ENCODE measurements at places on chromosomes 2 and 18.

DNA sequence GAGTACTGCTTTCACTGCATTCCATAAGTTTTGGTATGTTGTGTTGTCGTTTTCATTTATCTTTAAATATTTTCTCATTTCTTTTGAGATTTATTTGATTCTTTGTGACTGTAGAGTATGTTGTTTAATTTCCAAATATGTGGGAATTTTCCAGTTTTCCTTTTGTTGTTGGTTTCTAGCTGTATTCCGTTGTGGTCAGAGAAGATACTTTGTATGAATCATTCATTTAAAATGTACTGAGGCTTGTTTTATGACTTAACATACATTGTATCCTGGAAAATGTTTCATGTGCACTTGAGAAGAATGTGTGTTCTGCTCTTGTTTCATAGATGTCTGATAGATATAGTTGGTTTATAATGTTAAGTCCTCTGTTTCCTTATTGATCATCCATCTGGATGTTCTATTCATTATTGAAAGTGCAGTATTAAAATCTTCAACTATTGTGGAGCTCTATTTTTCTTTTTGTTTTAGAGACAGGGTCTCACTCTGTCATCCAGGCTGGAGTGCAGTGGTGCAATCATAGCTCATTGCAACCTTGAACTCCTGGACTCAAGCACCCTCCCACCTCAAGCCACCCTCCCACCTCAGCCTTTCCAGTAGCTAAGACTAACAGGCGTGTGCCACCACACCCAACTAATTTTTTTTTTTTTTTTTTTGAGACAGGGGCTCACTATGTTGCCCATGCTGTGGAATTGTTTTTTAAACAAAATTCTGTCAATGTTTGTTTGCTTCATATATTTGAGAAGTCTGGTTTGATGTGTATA, 96.8 kb downstream of the TAF4B start:
- DNase-seq: no peak

- DNase-seq: no peak
Observed at GRCh38 chr18:9474108-9474982, 968 bp upstream of the RALBP1 start.

DNA sequence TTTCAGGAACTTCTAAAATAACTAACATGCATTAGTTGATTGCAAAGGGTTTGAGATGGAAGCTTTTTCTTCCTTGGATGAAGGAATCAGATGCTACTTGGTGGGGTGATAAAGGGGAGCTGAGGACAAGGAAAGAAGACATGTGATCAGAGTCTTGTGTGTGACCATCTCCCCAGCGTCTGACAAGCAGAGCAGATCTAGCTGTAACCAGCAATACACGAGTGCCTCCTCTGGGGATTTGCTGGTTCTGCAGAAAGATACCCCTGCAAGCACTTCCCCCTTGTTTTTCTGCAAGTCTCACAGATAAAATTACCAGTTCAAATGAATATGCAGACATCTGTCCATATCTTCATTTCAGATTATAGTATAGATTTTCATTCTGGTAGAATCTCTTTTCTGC, 2.7 kb downstream of the CDH7 start:
- peak; percentile 5 for DNase-seq

DNA sequence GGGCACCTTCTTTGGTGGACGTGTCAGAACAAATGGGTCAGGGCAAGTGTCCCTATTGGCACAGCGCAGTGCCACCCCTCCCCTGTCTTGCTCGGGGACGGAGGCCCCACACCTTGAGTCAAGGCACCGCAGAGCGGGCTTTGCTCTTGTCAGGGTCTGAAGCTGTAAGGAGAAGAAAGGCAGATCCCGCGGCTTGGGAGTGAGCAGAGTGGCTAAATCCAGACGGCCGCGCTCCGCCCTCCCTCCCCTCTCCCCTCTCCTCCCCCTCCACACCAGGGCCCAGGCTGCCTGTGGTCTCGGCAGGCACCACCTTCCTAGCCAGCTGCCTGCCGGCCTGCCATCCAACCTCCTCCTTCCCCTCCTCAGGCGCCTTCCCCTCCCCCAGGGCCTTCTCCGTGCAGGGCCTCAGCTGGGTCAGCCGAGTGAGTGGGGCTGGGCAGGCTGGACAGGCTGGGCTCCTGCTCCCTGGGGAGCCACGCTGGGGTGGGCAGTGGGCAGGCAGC, 25.8 kb downstream of the SPEG start:
- peak; percentile 78 for DNase-seq

DNA sequence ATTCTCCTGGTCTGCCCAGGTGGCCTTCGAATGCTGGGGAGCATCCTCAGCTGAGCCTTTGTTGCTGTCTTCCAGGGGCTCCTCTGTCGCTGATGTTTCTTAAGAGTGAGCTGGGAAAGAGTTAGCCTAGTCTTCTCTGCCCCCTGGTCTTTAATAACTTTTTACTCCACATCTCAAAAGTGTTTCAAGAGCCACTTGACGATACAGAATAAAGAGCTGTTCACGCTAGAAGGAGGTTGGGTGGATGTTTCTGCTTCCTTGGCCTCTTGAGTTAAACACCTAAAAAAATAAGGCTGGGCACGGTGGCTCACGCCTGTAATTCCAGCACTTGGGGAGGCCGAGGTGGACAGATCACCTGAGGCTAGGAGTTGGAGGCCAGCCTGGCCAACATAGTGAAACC, 2.8 kb upstream of the BUB1 start:
- no peak for DNase-seq

DNA sequence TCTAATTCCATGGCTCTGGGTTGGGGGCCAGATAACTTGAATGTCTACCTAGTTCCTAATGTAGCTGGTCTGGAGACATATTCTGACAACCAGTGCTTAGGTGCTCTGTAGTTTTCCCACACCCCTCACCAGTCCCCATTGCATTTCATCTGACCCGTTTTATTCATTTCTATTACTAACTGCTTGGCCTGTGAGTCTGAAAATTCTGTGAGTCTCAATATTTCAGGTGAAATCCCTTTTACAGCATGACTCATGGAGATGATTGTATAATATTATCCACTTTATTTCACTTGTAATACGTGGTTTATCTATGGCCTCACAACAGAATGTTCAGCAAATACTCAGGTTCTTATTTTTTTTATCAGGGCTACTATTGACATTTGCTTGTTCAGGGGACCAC, 103.7 kb upstream of the UGP2 start:
- no peak for DNase-seq

DNA sequence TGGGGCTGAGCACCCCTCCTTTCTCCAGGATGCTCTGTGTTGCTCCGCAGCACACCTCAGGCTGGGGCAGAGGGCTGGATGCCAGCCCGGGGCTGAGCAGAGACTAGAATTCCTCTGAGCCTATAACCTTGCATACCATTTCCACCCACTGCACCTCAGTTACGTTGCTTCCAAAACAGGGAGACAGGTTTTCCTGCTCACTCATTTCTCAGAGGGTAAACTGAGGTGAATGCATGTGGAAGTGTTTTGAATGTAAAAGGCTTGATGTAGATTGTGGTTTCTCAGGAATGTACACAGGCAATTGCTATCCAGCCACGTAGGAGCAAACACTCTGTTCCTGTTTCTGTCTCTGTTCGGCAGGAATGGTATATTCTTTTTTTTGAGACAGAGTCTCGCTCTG, 45.3 kb downstream of the EDAR start:
- DNase-seq: no peak

DNA sequence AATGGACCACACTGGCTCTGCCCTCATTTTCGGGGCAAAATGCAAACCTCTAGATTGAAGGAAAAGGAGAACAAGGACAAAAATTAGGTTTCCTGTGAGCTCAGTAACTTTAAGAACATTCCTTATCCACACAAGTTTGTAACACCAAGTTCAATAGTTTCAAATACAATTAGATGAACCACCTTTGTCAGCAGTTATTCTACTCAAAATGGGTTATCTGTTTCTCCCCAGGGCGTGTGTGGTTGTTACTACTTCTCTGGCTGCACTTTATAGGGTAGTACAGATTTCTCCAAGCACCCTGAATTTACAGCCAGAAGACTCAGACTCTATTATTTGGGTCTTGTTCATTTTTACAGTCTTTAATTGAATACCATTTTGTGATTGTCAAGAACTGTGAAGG, 45.0 kb upstream of the TANK start:
- DNase-seq: no peak

DNA sequence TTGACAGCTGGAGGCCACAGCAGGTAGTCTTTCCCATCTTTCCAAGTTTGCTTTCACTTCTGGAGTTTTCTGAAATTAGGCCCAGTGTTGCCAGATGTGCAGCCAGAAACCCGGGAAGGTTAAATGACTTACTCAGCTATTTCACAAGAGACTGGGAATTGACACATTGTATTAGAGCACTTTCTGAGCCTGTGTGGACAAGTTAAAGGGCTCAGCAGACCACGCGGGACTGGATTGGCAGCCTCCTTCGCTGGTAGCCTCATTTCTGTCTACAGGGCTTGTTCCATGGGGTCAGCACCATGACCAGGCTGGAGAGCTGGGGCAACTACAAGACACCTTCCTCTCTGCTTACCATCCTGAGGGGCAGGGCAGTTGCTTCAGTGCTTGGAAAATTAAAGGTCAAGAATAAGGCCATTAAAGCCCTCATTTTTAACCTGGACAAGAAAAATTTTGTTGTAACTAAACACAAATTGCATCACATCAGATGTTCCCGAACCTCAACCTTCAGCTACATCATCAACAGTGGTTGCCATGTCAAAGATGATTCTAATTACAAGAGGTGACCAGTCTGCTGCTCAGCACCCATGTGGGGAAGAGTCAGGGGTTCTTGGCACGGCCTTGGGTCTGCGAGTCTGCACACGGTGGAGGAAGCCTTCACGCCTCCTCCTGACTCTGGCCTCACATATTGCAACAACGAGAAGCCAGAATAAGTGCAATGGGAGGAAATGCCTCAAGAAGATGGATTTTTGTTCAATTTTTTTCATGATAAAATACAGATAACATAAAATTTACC, 279.5 kb upstream of the RAB6C start:
- DNase-seq: no peak

DNA sequence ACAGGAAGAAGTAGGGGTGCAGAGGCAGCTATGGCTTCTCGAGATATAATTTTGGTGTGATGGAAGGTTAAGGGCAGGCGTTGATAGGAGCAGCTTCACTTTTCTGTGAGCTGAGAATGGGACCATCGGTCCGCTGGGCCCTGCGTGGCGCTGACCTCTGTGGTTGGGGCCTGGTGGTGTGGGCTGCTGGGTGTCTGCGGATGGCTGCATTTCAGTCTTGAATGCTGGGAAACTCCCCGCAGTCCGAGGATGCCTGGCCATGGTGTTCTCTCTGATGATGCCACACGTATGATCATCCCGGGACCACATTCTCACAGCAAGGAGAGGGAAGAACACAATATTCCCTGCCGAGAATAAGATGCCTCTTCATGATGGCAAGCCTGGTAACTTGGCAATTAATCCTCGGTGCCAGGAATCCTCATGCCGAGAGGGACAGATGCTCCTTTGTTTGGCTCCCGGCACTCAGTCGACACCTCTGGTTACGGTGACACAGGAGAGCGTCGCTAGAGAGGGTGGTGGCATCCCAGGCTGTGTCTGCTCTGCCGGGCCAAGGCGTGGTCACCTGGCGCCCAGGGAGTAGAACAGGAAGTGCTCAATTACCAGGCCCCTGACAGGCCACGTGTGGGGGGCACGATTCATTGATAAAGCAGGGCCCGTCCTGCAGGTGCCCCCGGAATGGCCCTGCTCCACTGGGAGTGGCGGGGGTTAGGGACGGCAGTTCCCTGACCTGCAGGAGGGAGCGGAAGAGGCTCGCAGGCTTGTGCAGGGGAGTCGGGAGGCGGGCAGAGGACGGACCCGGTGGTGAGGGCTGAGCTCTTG, 119.4 kb upstream of the CTDP1 start:
- no peak for DNase-seq

- peak; percentile 72 for DNase-seq
Observed at GRCh38 chr18:63319383-63320122, at the start of gene BCL2. Gene BCL2, minus strand, starts transcription at chr18:63319769.

DNA sequence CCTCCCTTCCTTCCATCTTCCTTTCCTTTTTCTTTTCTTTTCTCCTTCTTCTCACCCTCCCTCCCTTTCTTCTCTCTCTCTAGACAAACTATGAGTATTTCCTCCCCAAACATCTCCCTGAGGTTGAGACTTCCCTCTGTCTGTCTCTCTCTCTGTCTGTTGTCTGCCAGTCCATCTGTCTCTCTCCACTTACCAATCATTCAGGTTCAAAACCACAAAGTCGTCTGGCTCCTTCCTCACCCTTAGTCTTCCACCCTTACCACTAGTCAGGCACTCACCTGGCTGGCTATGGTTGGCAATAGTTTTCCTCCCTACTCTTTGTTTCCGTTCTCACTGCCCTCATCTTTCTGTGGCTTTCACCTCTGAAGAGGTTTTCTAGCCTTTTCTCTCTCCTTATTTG, 12.9 kb downstream of the CCL20 start:
- no peak for DNase-seq

- DNase-seq: peak; percentile 24
Observed at GRCh38 chr2:1550658-1551316, 137.5 kb downstream of the TPO start.

GRCh38 chr2:201820383-201821007, 14.2 kb downstream of the CDK15 start:
- DNase-seq: no peak

DNA sequence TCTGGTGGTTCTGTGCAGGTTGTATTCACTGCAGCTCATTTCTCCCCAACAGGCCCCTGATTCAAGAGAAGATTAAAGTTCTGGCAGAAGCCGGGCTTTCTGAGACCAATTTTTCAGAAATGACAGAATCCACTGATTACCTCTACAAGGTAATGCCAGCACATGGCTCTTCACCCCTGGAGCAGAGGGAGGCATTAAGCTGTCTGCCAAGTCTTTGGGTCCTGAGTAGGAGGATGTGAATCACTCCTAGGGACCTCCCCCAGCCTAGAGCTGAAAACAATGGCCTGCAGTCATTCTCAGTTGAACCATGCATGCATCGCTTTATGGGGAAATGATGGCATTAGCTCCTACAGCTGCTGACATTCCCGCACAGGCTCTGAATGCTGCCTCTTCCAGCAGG, 20.5 kb upstream of the RPL37A start:
- DNase-seq: no peak

DNA sequence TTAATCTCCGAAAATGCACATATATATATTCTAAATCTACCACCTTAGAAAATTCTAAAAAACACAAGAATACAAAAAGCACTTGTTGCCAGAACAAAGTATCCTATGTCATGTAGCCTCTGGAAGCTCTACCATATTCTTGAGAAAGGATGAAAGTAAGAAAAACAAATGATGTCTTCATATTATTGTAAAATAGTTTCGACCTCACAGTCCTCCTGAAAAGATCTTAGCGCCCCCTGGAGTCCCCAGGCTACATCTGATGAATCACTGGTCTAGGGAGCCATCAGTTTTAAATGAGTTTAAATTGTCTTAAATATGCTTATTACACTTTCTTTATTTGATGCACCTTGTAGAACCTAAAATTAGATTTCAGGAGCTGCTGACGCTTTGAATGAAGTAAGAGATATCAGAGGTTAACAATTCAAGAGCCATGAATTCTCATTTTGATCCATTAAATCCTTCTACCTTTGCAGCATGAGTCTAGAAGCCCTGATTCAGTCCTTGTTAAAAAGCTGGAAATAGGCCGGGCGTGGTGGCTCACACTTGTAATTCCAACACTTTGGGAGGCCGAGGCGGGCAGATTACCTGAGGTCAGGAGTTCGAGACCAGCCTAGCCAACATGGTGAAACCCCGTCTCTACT, 138.8 kb downstream of the MCFD2 start:
- DNase-seq: peak; percentile 53

GRCh38 chr18:74507097-74507881, 11.1 kb downstream of the CNDP2 start:
- no peak for DNase-seq

- DNase-seq: no peak
Observed at GRCh38 chr2:36287363-36288275, 68.0 kb upstream of the CRIM1 start.

- DNase-seq: no peak
Observed at GRCh38 chr2:190780594-190780993, 100.0 kb upstream of the GLS start.

All from HL-60 (cell line).